ENCODE measurements at places on chromosomes 6 and 20.

GRCh38 chr6:168016176-168016620 is 18.7 kb downstream of the KIF25 start:
- no peak for DNase-seq

DNA sequence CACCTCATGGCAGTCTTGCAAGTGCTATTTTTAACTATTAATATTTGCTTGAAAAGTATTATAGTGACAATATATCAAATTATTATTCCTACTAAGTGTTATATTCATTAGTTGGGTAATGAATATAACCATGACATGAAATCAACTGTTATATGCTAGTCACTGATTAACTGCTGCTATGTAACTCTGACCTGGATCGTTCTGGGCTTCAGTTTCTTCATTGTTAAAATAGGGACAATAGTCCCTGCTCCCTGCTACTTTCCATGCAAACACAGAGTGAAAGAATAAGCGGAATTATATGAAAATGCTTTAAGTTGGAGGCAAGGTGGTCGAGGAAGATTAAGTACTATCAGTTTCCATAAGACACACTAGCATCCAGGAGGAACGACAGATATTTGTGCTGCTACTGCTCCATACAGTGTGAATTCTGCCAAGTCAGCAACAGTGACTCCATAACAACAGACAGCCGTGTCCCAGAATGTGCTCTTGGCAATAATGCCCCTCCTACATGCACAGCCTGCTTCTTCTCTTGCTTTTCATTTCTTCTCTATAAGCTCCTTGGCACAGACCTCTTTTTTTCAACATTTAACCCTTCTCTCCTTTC is 107.2 kb downstream of the CHD6 start:
- DNase-seq, result no peak

- no peak for DNase-seq
Observed at GRCh38 chr6:166121726-166122125, 45.9 kb downstream of the TBXT start.

- DNase-seq, result no peak
Observed at GRCh38 chr20:33148040-33148439, 19.9 kb upstream of the BPIFA2 start.

DNA sequence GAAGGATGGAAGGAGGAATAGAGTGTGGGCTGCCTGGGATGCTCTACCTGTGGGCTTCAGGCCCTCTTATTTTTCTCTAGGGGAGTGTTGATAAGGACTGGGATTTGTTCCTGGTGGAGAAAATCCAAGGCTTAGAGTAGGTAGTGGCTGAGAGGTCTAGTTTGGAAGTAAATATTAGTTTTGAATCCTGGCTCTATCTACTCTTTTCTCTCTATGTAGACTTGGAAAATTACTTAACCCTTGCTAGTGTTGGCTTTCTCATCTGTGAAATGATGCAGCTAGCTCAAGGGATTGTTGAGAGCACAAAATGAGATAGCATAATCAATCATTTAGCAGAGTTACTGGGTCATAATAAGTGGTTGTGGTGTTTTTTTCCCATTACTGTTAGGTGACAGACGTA is 102.7 kb upstream of the MLIP start:
- DNase-seq, result no peak

- DNase-seq, result no peak
Observed at GRCh38 chr6:122025104-122025503, 374.3 kb upstream of the HSF2 start.

DNA sequence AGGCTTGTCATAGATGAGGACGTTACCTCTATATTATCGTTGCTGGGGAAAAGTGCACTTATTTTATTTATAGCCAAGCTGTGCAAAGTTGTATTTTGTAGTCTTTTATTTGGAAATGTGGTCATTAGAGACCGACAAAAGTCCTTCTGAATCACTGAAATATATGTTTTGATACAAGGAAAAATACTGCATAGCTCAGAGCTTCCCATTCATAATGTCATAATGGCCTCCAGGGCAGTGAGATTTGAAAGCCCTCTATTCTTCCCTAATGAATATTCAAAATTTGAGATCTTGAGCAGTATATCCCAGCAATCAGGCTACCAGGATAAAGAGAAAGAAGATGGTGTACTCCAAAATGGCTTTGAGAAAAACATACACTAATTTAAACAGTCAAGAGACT is 64.6 kb downstream of the CAP2 start:
- no peak for DNase-seq

DNA sequence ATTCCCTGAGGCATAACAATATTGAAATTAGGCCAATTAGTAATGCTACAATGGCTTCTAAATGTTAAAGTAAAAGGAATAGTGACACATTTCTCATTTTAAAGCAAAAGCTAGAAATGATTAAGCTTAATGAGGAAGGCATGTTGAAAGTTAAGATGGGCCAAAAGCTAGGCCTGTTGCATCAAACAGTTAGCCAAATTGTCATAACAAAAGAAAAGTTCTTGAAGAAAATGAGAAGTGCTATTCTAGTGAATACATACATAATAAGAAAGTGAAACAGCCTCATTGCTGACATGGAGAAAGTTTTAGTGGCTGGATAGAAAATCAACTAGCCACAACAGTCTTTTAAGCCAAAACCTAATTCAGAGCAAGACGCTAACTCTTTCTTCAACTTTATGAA is 12.9 kb downstream of the OR2A4 start:
- DNase-seq, result no peak

- DNase-seq, result no peak
Observed at GRCh38 chr6:157777344-157777743, 45.7 kb upstream of the SNX9 start.

- no peak for DNase-seq
Observed at GRCh38 chr6:71395731-71396409, 107.3 kb downstream of the OGFRL1 start.

- DNase-seq, result no peak
Observed at GRCh38 chr20:57564180-57564802, 3.4 kb downstream of the PCK1 start.

- no peak for DNase-seq
Observed at GRCh38 chr20:61756966-61757677, 308.6 kb downstream of the TAF4 start.

DNA sequence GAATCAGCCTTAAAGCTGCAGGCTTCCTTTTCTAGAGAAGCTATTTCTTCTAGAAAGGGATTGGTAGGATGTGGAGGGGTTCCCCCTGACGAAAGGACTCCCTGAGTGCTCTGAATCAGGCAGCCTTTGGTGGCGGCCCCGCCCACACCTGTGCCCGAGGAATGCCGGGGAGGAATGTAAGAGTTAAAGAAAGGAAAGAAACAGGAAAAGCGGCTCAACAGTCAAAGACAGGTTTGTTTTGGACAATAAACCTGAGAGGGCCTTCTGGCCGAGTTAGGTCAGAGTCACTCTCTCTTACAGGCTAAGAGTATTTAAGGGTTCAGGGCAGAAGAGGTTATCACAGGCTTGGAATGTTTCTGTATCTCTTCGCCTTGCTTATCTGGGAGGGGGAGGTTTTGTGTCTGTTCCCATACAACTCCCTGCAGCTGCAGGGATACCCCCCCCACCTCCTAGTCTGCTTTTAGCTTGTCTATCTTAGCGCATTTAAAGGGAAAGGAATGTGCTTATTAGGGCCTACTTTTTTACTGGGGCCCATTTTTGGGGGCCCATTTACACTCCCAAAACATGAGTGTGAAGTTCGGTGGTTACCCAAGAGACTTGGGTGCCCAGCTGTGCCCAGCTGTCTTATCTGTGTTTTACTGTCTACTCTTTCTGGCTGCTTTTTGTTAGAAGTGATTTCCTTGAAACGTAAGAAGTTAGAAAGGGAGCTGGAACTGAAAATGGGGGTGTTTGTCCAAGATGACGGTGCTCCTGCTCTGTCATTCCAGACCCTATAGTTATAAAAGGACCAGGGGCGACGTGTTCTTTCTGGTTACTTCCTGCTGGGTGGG is 32.8 kb downstream of the DYNLT1 start:
- no peak for DNase-seq

GRCh38 chr20:21003902-21004301 is 102.3 kb downstream of the LINC00237 start:
- no peak for DNase-seq

DNA sequence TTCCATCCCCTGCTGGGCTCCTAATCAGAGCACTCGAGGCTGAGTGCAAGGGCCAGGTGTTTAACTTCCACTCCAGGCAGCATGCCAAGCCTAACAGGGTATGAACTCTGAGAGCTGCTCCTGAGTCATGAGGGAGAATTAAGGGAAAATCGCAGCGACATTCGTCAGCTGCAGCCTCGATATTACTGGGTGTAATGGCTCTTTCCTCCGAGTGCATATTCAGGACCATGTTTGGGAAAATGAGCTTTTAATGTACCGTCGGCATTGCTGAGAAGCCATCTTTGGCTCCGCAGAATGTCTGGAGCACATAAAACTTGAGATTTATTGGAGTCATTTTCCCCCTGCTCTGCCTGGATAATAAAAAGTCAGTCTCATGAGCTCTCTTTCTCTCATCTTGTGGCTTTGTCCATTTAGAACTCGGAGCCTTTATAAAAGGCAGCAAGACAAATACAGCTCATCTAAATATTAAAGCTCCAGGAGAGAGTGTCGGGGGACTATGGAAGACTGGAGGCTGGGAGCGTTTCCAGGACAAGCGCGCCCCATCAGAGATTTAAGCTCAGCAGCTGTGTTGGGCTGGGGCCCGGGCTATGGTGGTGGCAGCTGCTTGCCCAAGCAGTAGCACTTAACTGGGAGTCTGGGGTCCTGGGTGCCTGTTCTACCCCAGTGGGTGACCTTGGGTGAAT is 103.7 kb downstream of the TOX2 start:
- DNase-seq, result peak; percentile 93

- no peak for DNase-seq
Observed at GRCh38 chr6:99219788-99220187, 129.7 kb downstream of the FAXC start.

DNA sequence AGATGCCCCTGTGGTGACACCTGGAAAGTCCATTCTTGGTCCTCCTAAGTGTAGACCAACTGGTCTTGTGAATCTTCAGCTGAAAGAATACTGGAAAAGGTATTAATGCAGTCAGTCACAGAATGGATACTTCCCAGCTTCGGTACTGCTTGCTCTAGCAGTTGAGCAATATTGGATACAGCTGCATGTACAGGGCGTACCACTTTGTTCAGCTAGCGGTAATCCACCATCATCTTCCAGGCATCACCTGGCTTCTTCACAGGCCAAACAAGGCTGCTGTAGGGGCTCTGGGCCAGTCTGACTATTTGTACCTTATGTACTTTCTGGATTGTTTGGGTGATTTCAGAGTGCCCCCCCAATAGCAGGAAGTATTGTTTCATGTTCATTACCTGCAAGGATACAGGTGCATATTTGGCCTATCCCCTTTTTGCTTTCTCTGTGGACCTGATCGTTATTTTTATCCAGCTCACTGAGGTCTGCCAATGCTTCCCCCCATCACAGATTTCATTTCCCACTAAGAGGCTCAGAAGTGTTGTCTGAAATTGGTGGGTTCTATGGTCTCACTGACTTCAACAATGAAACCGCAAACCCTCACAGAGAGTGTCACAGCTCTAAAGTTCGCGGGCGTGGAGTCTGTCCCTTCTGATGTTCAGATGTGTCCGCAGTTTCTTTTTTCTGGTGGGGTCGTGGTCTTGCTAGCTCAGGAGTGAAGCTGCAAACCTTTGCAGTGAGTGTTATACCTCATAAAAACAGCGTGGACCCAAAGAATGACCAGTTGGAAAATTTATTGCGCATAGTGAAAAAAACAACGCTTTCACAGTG is 52.2 kb downstream of the TRIM27 start:
- no peak for DNase-seq

GRCh38 chr6:2245103-2245876 is at the start of gene GMDS:
TSS of gene GMDS (minus strand) at chr6:2245605.
- peak; percentile 92 for DNase-seq

DNA sequence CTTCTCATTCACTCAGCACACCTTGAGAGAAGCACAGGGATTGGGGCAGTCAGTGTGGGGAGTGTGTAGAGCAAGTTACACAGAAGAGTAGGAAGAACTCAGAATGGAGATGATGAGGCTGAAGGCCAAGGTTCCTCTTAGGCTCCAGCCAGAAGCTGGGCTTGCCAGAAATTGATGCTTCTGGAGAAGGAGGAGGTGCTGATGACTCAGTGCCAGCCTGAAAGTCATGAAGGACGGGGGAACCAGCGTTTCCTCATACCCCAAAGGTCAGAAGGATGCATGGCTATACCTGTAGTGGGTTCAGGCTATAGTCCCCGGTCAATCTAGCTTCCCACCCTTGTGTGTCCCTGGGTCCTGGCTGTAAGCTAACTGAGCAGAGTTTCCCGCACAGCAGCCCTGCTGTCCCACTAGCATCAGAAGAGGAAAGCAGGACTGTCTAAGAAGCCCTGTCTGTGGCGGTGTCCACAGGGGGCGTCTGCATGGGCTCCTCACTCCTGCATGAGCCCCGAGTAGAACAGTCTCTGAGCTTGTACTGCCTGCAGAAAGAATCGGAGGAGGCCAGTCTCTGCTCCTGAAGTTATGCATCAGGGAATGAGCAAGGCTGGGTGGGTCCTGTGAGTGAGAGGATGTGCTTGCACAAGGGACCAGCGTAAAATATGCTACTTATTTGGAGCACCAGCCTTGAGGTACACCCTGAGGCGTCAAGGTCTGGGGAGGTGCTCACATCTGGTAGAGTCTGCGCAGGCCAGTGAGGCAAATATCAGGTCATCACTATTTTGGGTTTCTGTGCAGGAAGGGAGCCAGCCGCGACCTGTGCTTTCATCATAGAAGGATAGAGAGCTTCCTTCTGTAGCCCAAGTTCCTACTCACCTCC is 148.5 kb downstream of the MRPL14 start:
- no peak for DNase-seq

DNA sequence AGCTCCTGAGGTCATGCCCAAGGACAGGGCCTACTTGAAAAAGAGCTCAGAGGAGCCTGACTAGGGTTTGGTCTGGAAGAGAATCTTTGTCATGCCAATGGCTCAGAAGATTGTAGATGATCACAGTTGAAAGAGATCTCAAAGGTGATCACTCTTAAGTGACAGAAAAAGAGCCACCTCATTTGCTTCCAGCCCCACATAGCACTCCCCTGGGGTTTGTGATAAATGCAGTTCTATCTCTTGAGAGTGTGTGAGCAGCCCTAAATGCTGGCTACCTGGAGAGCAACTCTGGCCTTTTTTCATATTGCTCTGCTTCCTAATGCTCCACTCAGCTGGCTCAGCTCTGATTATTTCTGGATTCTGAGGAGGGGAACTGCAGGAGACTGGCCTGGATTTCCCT is 39.3 kb downstream of the KLHL32 start:
- no peak for DNase-seq

DNA sequence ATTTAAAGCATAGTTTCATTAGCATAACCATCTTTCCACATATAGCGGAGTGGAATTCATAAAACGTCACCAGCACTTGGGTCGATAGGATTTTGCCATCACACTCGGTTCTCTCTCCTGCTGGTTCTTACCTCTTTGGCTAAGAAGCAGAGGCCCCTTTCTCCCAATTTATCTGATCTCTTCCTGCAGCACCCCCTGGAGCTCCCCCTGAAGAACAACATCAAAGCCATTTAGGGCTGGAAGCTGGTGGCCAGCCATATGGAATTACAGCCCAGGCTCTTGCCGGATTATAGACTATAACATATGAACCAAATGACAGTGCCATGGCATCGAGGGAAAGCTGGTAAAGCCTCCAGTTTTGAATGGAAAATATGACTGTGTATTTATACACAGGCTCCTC is 6.4 kb upstream of the KIF6 start:
- no peak for DNase-seq

- no peak for DNase-seq
Observed at GRCh38 chr6:71393981-71394432, 105.4 kb downstream of the OGFRL1 start.

GRCh38 chr6:14129575-14129974 is 12.0 kb downstream of the CD83 start:
- no peak for DNase-seq

All from LoVo (cell line).